ENCODE measurements at places on chromosomes 3 and 15.

DNA sequence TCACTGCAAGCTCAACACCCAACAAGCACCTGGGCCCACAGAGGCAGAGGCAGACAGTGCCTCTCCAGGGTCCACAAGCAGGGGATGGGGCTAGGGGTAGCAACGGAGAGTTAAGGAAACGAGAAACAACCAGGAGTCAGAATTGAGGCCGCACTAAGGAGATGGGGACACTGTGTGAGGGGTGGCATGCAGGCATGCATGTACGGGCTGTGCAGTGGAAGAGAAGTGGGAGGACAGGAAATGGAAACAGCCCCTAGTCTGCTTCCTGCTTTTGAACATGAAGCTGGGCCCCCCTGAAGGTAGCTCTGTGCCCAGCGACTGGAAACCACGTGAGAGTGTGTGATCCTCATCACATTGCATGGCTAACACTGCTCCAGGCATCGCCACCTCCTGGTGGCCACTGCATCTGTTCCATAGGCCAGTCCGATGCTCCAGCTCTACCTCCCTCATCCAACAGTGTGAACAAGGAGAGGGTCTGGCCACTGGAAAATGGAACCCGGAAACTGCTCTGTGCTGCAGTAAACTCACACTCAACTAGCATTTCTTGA lies 44.0 kb downstream of the XXYLT1 start:
- DNase-seq = no peak

DNA sequence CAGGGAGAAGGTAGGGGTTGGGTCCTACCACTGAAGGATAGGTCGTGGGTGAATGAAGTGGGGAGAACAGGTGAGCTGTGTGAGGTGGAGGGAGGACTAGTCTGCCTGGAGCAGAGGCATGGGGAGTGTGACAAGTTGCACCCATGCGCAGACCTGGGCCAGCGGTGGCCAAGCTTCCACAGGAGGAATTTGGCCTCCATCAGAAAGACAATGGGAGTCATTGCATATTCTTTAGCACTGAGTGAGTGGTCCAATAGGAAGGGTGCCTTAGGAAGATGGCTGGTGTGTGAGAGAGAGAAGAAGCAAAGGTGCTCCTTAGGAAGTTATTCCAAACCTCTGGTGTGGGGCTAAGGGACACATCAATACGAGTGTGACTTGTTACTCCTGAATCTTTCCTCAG lies 191.1 kb downstream of the KCNAB1 start:
- no peak for DNase-seq

- no peak for DNase-seq
Observed at GRCh38 chr3:28907616-28908015, 373.3 kb upstream of the RBMS3 start.

- DNase-seq = no peak
Observed at GRCh38 chr15:73983211-73983727, 8.8 kb downstream of the STOML1 start.

GRCh38 chr3:10010421-10010877 lies 15.8 kb upstream of the FANCD2 start:
- DNase-seq = no peak

DNA sequence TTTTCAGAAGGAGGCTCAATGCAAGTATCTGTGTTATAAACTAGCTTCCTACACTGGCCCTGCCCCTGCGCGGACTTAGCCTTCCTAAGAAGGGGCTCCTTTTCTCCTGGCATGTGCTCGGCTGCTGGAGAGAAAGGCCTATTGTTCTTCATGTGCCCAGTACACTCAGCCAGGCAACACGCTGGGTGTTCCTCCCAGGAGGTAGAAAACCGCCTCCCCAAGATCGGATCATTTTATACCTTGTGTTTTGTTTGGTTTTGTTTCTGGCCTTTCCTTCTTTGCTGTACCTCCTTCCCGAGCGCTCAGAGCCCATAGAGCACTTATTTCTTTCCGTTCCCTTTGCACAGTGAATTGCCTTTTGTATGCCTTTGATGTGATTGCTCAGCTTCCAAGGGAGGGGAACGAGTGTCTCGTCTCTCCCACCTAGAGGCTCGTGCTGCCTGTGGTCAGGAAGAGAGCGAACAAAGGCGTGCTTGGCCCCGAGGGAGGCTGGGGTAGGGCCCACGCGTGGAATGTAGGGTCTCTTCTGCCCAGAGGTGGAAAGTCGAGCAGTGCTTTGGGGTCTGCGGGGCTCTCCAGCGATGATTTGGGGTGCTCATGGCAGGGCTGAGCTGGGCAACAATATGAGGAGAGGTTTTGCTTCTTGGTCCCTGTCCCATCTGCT lies 30.0 kb downstream of the CCNL1 start:
- peak; percentile 59 for DNase-seq

GRCh38 chr3:195556390-195556789 lies 13.3 kb upstream of the PPP1R2 start:
- DNase-seq = peak; percentile 55

DNA sequence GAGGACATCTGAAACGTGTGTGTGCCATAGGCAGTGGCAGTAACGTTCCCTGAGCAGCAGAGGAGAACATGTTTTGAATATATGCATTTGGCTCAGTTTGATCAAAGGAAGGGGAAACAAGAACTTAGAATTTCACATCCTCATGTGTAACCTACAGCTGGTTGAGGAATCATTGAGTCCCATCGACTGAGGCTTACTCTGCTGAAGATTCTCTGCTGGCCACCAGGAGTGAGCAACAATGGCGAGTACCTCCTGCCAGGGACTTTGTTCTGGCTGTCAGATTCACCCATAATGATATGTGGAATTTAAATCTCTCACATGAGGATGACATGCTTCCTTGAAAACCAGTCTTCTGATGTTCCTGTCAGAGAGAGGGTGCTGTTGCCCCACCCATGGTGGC lies 21.3 kb downstream of the GORASP1 start:
- DNase-seq = no peak

DNA sequence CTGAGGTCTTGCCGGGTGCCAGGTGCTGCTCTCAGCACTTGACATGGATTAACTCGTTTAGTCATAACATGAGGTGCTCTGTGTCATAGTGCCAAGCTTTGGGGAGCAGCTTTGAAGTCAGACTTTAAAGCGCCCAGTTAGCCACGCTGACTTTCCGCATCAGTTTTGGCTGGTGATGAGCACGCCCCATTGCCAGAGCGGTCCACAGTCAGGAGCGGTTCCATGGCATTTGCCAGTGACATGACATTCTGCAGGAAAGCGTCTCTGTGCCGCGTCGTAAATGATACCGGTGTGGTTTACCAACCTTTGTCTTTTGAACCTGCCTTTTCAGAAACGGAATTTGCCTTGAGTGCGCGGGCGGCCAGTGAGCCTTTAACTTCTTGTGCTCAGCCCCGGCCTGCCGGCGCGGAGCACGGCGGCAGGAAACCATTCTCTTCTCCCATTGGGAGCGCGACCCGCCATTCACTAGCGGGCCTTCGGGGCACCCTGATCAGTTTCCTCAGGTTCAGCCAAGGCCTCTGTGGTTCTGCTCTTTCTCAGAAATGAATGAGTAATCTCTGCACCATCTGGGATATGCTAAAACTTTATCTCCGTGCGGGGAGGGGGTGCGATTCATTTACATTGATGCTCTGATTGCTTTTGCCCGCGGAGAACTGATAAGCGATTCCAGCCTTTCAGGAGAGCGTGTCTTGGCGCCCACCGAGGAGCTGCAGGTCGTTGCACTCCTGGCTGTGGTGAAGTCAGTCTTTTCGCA lies 1.7 kb upstream of the SLC2A2 start:
- DNase-seq = peak; percentile 43

DNA sequence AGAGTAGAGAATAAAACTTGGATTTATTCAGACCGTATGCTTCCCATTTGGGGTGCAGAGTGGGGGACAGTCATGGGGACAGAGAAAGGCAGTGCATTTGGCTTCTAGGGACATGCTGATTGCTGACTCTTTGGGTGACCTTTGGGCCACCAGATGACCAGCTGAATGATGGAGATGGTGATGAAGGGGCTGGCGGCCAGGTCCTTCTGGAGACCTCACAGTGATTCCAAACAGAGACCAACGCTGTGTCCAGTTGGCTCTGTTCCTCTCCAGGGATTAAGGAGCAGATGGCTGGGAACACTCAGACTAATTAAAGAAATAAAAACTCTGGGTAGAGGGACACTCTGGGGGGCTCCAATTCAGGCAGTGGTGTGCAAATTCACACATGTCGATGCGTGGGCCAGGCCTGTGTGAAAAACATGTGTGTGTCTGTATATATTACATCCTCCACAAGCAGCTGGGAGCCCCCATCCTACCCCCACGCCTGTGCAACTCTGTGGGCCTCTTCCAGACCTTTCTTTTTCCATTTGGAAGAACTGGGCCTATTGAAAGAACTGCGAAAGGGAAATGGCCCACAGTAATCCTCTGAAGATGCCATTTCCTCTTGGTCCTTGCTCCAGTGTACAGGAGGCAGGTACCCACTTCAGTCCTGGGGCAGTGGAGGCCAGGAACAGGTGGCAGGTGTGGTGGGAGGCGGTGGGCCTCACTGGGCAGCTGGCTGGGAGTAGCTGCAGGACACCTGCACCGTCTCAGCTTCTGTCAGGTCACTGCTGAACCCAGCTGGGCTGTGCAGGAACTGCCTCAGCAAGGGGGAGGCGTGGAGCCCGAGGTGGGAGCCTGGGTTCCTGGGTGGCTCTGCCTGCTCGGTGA lies 8.9 kb downstream of the XIRP1 start:
- DNase-seq = no peak

DNA sequence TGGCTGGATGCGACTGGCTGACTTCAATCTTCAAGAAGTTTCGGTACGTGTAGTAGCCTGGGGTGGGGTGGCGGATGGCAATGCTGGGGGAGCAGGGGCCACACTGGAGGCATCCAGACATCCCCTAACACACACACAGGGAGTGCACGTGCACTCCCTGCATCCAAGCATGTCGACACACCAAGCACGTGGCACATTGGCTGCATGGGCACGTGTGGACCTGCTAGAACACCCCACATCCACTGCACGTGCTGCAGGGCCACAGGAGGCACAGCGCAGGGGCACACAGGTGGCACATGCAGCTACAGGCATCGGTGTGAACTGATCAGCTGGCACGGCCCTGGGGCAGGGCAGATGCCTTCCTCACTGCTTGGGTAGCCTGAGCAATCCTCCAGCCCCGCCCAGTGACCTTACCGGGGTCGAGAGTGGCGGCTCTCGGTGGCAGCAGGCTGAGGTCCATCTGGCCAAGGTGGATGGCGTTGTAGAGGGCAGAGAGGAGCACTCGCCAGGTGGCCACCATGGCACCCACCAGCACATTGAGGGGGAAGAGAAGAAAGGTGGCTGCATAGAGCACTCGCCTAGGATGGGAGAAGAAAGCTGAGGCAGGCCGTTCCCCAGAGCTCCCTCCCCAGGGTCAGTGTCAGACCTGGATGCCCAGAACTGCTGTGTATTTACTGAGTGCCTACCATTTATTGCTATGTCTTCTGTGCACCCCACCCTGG lies 7.5 kb downstream of the ISLR start:
- no peak for DNase-seq

DNA sequence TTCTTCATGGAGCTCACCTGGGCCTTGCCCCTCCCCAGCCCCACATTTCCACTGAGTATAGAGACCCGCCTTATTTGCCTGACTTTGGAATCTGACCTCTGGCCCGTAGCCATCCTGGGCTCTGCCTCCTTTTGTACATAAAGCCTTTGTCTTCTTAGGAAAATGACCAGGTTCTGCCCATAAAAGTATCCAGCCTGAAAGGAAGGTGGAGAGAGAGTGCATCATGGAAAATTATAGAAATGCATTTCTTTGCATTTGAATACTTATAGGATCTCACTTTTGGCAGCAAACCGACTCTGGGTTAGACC lies 3.6 kb upstream of the SH2D7 start:
- no peak for DNase-seq

DNA sequence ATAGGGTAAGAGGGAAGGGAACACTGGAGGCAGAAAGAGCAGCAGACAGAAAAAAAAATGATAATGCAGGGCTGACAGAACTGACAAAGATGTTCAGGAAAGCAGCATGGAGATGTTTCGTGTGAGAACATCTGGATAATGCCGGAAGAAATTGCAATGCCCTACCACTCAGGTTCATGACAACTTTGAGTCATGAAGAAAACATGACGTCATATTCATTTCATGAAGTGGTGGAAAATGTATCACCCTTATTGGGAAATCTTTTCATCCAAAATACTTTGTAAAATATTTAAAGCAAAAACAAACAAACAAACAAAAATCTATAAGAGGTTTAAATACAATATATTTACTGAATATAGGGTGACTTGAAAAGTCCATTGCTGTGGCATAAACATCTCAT lies 305.4 kb upstream of the IGF1R start:
- DNase-seq = no peak

DNA sequence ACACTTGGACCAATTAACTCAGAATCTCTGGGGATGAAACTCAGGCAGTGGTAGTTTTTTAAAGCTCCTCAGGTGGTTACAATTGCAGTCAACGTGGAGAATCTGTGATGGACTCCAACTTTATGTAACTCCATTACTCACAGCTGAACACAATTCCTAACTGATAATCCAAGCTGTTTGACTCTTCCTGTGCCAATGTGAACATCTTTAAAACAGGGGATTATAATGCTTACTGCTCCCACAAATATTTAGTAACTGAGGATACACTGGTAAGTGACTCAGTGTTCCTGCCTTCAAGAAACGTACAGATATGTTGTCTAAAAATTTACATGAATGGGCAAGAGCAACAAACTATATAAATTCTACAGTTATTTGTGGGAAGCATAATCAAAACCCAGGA lies 85.6 kb downstream of the OSBPL10 start:
- no peak for DNase-seq

DNA sequence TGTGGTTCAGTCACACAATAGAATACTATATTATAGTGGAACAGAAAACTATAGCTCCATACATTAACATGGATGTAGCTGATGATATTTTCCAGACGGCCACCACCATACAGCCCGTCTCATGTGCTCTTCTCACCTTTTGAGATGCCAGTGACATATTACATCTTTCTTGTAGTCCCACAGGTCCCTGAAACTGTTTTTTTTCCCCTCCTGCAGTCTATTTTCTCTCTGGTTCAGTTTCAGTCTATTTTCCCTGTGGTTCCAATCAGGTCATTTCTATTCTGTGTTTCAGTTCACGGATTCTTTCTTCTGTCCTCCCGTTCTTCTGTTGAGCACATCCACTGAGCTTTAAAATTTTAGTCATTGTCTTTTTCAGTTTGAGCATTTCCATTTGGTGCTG lies 72.2 kb downstream of the PPCDC start:
- DNase-seq = no peak

GRCh38 chr3:48268936-48269561 lies 28.1 kb downstream of the ZNF589 start:
- no peak for DNase-seq

- DNase-seq = no peak
Observed at GRCh38 chr3:100522125-100522524, 29.7 kb downstream of the TMEM45A start.

- no peak for DNase-seq
Observed at GRCh38 chr3:96182756-96183155, 631.6 kb upstream of the EPHA6 start.

- DNase-seq = no peak
Observed at GRCh38 chr15:62165793-62166375, 799 bp upstream of the C2CD4B start.

DNA sequence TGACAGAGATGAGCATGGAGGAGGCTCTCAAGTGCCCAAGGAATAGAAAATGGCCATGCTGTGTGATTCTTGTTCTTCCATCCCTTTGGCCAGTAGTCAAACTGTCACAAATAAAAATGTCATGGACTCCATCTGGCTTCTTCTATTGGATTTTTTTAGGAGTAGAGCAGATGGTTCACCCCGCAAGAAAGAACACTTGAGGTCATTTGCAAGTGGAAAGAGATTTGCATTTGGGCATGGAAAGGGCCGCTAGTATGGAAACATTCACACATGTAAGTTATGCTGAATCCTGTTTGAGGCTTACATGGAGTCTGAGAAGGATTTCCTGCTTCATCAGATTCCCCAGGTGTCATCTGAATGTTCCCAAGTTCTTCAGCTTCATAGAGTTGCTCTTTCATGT lies 53.1 kb upstream of the CFAP161 start:
- no peak for DNase-seq
